ENCODE measurements at places on chromosomes 7 and 10. TPM values are rescaled to one million over a fixed set of nuclear protein-coding genes. Genes with fewer than 3 reads are reported as not detected.

MYOZ1 gene
- total RNA-seq = not detected

DNA sequence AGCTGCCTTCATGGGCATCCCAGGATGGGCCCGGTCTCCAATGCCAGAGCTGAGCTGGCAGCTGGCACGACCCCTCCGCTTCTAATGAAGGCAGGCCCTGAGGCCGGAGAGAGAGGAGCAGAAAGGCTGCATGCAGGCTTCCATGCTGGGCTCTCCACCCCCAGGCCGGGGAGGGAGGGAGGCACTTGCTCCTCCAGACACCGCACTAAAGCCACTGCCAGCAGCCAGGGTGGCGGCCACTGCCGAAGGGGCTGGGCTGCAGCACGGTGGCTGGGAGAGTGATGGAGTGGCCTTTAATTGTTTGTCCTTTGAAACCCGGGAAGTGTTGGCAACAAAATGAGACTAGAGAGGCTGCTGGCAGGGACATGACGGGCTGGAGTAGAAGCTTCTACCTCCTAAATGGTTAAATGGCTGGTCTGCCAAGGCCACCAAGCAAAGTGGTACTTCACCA is 236.5 kb downstream of the SKAP2 start:
- no peak for DNase-seq

- DNase-seq = no peak
Observed at GRCh38 chr10:95628786-95629185, 27.7 kb downstream of the ALDH18A1 start.

DNA sequence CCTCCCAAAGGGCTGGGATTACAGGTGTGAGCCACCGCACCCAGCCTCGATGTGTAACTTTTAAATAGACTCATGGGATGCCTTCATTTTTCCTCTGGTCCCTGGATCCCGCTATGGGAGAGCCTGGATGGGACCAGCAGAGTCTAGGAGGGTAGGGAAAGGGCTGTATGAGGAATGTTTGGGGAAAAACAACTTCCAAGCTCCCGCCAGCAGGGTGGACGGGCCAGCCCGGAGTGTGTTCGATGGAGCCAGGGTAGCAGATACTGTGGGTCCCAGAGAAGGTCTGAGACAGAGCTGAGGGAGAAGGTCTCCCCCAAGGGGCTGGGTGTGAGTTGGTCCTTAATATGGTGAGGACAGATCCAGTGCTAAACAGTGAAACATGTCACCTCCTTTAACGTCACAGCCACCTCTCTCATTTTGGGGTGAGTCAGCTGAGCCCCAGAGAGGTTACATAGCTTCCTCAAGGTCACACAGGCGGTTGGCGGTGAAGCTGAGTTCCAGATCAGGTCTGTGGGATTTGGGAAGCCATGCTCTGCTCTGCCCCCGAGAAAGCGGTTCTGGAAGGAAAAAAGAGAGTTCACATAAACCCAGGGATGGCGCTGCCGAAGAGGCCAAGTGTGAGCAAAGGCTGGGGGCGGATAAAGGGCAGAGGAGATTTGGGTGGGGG is 66.4 kb downstream of the MYL10 start:
- DNase-seq = no peak

SFTPA1 gene
- total RNA-seq = not detected

All from HT1080 (cell line).